Stimulated activated naive CD4-positive, alpha-beta T cell treated with Interleukin-2 at 50 U/mL for 16 hours (primary cell): ENCODE measurements at places on chromosomes 2 and 18.

- DNase-seq: no peak
Observed at GRCh38 chr18:9454061-9454703, 21.1 kb upstream of the RALBP1 start.

GRCh38 chr18:5546660-5547059 lies 2.9 kb upstream of the EPB41L3 start:
- DNase-seq: no peak

GRCh38 chr2:197353393-197354168 lies 43.0 kb upstream of the ANKRD44 start:
- no peak for DNase-seq

- no peak for DNase-seq
Observed at GRCh38 chr2:214740867-214741395, 68.6 kb downstream of the BARD1 start.

GRCh38 chr2:6934758-6935651 lies 17.8 kb downstream of the RNF144A start:
- no peak for DNase-seq

- no peak for DNase-seq
Observed at GRCh38 chr2:101698014-101698843, 722 bp downstream of the MAP4K4 start.

DNA sequence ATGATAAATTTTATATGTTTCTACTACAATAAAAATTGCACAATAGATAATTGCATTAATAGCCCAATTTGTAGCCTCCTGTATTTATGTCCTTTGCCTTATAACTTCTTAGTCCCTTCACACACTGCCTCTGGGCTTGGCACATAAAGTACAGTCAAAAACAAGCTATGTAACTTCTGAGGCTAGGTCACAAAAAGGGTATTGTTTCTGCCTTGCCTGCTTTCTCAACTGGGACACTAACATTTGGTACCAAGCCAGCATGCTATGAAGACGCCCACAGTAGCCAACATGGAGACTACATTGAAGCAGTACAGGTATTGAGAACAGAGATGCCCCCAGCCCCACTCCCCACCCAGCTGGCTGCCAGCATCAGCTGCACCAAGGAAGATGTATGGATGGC lies 5.4 kb upstream of the SLC3A1 start:
- DNase-seq: no peak

DNA sequence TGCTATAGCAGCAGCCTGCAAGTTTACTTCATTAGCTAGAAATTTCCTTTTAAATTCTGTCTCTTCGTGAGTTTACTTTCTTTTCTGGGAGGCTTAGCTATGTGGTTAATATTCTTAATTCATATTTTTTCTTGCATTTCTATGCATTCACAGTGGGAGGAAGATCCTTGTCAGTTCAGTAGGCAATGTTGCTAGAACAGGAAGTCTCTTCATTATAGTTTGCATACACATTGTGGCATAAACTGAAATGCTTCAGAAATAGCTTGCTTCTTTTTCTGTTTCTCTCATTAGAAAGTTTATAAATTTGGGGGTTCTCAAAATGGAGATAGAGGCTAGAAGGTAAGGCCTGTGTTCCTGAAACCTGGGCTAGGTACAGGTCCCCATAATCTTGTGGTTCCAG lies 8.1 kb upstream of the ARHGAP15 start:
- DNase-seq: no peak

DNA sequence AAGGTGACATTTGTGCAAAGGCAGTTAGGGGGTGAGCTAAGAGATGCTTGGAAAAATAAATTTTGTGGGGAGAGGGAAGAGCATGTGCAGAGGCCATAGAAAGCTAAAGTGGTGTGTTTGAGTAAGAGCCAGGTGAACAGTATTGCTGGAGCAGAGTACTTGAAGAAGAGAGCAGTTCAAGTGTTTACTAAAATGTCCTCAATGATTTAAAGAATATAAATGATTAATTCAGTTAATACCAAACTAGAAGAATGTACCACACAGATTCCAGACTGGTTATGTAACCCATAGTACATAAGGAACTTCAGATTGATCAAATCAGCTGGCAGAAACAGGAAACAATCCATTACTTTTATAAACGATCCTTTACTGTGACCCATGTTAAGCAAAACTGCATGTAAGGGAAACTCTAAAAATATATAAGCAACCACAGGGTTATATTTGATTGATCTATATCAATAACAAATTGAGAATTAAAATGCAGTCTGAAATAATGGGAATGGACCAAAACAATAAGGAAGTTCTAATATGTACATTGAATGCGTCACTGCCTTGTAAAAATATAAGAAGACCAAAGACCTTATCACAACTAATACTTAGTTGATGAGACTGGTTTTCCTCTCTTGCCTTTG lies 76.9 kb downstream of the LDAH start:
- DNase-seq: no peak

DNA sequence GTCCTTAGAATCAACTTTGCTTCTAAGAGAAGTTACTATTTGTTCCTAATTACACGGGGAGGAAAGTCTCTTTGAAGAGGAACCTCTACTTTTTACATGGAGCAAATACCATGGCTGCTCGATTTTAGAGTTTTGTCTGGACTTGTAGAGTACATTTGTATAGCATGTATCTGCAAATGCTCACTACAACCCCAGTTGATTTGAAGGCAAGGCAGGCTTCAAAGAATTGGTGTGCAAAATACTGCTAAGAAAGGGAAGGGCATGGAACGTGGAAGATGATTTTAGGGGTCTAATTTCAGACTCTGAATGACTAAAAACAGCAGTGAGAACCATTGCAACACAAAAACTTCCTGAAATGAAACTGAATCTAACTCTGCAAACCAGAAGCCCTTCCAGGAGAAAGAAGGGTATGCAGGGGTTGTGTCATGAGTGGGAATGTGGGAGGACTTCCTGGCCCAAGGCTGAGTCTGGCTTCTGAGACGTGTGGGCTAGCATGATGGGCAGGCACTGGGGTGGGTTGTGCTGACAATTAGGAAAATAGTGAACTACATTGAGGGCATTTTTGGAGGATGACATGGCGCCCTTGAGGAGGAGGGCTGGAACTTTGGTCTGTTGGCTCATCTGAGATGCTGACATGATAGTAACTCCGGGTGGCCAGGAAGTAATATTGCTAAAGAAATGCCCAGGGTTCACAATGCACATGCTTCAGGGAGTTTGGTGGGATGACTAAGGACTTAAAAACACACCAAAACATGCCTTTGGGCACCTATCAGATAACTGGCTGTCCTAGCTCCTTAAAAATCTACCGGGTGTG lies 18.9 kb upstream of the IL1R2 start:
- DNase-seq: no peak

DNA sequence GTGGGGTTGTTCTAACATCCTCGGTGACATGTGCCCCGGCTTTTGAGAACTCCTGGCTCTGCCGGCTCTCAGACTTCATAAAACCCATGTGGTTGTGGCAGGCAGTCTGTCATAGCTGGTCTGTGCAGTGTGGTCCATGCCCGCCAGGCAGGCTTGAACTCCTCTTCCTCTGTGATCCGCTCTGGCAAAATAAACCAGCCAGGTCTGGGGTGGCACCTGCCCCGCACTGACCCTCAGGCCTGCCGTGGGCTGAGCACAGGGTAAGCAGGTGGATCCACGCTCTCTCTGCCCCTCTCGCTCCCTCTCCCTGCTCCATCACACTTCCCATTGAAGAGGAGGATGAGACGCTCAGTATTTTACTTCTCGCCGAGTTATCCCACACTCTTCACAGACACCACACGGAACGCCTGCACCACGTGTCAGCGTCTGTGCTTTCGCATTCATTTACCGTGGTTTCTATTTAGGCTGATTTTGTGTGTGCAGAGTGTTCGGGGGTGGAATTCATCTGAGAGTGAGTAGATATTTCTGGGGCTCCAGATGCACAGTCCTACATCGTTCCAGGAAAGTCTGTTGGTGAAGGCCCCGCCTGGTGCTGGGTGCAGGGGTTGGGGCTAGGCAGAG lies 56.4 kb downstream of the RTP5 start:
- DNase-seq: no peak

DNA sequence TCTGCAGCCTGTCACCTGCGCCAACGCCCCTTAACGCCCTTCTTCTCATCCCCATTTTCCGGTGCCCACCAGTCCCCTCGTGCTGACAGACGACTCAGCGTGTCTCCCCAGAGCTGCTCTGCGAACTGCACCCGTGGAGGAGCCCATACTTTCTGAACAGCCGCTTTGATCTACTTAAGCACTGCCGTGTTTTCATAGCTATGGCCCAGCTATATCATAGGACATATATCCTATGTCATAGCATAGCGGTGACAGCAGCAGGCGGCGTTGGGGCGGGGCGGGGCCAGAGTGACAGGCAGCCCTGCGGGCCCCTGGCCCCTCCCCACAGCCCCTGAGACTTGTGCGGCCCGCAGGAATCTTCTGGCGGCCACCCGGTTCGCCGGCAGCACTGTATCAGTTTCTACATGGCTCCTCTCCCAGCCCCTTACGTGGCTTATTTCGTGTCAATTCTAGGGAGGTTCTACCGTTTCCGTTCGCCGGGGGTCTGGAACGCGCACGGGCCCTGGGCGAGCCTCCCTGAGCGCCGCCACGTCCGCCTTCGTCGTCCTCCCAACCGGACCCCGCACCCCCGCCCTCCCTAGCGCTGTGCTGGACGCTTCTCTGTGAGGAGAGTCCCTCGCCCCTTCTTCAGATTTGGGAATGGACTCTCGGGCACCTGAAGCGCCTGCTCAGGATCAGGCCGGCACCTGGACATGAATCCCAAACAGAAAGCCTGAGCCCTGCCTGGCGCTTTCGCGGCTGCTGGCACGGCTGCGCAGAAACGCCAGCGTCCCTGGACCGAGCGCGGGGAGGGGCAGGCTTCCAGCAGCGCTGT lies 35.4 kb downstream of the PTPN18 start:
- peak; percentile 73 for DNase-seq

- peak; percentile 84 for DNase-seq
Observed at GRCh38 chr2:218892693-218893348, 12.2 kb downstream of the WNT10A start.

GRCh38 chr2:230412846-230413245 lies 3.2 kb upstream of the SP100 start:
- DNase-seq: no peak

DNA sequence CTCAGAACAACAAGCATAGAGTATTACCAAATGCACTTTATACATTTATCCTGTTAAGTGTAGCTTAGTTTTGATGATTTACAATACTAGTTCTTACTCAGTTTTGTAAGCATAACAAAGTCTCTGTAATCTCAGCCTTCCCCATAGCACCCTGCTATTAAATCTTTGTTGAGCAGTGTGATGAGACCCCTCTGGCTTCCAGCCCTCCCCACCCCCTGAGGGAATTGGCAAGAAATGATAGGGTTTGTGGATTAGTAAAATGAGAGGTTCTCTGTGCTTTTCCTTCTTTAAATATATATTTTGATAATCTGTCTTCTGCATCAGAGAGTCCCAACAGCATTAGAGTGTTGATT lies 37.2 kb downstream of the ZNF521 start:
- no peak for DNase-seq

GRCh38 chr2:37993143-37993542 lies 68.1 kb downstream of the RMDN2 start:
- no peak for DNase-seq

DNA sequence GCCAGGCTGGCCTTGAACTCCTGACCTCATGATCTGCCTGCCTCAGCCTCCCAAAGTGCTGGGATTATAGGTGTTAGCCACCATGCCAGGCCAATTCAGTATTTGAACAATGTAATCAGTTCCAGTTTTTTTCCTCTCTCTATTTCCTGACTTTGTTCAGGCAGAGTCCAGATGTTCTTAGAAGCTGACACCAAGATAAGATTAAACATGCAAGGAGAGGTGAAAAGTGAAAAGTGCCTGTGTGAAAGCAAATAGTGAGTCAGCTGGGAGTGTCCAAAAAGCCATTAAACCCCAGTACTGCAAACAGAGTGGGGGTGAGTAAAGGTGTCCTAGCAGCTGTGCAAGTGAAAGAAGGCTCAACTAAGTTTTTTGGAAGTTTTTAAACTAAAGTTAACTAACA lies 231.5 kb downstream of the PTH2R start:
- no peak for DNase-seq
